Neuronal stem cell (in vitro differentiated cells): ENCODE measurements at places on chromosomes 2 and 18.
A peak's percentile ranks its signal among the peaks of the same experiment; 100 is the strongest.

DNA sequence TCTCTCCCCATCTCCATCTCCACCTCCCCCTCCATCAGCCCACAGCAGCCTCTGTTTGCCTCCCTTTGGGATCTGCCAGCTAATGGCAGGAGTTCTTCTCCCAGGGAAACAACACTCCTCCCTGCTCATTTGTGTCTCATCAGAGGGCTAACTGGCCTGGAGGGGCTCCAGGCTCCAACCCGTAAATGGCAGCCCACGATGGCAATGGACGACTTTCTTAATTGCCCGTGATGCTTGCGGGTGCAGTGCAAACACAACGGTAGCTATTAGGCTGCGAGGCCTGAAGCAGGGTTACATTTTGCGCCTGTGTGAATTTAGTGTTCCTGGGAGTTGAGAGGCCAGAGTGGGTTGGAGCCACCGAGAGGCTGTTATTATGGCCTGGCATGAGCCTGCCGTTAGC lies 285.1 kb downstream of the TNS1 start:
- DNase-seq: no peak

- DNase-seq: no peak
These were observed 60.1 kb downstream of the EVA1A start for GRCh38 chr2:75500633-75501032.

DNA sequence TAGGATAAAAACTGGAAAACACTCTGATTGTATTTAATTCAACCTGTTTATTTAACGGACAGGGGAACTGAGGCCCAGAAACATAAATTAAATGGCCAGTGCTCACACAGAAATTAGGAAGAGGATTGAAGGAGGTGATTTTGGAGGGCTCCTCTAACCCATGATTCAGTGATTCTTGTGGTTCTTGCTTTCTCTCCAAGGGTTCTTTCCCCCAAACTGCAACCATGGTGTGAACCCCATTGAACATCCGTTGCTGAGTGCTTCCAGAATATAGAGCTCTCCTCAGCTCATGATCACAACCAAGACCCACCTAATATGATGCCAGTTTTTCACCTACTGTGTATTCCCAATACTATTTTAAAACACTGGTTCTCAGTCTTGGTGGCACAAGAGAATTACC lies 41.4 kb downstream of the BMP10 start:
- DNase-seq: no peak

DNA sequence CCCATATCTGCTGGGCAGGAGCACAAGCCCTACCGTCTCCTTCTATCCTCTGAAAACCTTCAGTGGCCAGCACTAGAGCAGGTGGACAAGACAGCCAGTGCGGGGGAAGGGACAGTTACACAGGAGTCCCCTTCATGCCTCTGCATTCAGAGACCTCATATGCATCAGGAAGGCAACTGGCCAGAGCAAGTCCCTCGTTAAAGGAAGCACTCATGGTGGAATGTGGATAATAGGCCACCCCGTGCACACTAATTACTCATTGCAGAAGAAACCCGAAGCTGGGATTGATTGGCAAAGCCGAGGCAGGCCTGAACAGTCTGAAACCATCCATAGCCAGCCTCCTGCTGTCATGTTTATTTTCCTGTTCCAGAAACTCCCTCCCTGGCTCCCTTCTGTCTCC lies 11.2 kb downstream of the KIAA2012 start:
- DNase-seq: peak; percentile 46

DNA sequence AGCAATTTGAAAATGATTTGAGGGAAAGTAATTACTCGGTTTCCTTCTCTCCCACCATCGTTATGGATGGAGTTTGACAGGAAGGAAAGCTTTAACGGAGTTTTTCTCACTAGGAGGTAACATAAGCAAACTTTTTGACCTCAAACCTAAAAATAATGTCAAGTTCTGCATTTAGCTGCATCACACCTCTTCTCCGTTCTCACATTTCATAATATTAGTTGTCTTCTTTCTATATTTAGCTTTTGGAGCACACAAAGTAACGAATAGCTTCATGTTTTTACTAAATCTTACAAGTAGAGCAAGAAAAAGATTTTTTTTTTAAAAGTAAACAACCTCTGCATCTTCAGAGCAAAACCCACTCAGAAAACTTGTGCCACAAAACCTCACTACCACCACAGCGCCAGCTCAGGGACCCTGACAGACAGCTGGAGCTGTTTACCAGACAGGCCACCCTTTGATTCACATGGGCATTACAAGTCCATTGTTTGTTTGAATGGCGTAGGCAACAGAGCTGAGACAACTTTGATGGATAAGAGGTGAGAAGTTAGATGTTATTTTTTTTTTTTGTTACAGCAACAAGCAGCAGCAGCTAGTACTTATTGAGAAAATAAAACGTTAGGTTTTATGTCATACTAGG lies 21.9 kb upstream of the ICOS start:
- DNase-seq: no peak

- DNase-seq: no peak
These were observed 1039.0 kb downstream of the SOCS6 start for GRCh38 chr18:71327850-71328249.

GRCh38 chr2:203582468-203582867 lies 47.4 kb upstream of the RAPH1 start:
- DNase-seq: no peak

DNA sequence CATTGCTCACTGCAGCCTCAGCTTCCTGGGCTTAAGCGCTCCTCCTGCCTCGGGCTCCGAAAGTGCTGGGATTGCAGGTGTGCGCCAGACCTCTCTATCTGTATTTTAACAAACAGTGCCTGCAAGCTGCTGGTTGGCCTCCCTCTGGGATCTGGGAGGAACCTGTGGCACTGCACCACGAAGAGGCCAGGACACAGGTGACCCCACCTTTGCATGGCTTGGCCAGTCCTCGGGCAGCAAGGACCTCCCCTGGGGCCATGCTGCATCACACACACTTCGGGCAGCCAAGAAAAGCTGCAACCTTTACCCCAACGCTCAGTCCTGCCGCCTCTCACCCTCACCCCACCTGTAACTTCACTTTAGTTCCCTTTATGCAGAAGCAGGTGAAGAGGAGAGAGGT lies 70.0 kb downstream of the PXDN start:
- DNase-seq: no peak

- DNase-seq: no peak
These were observed 23.2 kb upstream of the ACVR1 start for GRCh38 chr2:157899125-157899839.

- DNase-seq: no peak
These were observed 3.4 kb upstream of the DNAJC5G start for GRCh38 chr2:27271631-27272340.

DNA sequence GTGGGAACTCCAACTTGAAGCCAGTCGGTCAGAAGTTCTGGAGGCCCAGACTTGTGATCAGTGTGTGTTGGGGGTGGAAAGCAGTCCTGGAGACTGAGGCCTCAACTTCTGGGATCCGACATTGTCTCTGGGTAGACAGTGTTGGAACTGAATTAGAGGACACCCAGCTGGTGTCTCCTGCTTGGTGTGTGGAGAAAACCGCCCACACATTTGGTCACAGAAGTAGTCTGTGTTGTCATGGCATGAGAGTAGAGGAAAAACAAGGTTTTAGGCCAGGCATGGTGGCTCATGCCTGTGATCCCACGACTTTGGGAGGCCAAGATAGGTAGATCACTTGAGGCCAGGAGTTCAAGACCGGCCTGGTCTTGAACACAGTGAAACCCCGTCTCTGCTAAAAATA lies 51.5 kb downstream of the PUM2 start:
- no peak for DNase-seq

DNA sequence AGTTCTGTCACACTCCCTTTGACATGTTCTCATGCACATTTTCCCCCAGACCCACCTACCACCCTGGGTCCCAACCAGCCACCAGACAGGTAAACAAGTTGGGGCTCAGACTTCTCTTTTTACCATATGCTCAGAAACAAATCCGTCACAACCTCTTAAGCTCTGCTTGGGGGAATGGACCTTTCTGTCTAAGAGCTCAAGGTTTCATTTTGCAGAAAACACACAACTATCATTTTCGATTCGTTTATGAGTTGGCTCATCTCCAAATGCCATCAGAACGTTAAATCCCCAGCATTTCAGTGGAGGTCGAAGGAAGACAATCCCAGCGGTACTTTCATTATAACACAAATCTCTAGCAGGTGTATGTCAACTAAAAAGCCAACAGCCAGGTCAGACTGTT lies 30.6 kb upstream of the NCK2 start:
- no peak for DNase-seq

- DNase-seq: no peak
These were observed 5.2 kb downstream of the PRLH start for GRCh38 chr2:237571551-237571950.

DNA sequence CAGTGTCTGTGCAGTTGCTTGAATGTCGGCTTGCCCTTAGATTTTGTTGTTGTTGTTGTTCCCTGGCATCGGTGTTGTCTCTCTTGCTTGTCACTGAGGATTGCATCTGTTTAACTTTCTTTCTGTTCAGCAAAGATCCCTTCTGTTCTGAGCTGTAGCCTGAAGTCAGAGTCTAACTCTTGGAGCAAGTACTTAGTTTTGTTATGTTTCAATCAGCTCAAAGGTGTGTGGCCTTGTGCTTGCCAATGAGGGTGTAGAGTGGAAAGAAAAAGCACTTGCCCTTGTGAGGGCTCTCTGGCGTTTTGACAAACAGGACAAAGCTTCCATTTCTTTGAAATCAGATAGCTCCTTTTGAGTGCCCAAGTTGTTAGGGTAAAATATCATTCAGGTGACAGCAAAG lies 757.1 kb upstream of the CDH7 start:
- DNase-seq: no peak

- DNase-seq: no peak
These were observed 34.5 kb downstream of the PSMG2 start for GRCh38 chr18:12737243-12737902.

- DNase-seq: no peak
These were observed 243.0 kb upstream of the CHST9 start for GRCh38 chr18:27428120-27428519.

DNA sequence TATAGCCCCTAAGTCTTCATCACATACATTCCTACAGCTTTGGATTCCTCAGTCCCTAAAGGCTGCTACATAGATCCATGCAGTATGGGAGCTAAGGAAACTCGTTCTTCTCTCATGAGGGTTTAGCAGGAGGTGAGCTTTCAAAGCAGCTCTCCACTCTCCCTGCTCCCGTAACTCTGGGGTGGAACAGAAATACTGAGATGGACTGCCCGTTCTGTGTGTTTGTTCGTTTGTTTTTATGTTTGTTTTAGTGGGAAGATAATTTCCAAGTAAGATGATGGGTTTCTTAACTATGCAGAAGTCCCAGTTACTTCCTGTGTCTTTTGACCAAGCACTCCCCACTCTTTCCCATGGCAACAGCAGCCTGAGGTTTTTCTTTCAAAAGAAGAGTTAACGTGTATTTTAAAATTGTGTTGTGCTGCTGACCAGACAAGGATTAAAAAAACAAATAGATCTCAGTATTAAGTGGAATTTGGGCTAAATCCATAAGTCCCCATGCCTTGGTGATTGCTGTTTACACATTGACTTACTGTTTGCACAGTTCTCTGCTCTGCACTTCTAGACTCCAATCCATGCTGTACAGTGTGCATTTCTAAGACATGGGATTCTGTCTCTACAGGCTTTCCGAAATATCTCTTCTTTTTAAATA lies 156.4 kb upstream of the SH3BP4 start:
- no peak for DNase-seq
